Activated T-helper 17 cell treated with anti-CD3 and anti-CD28 coated beads, Interleukin-2, amount 50 U/mL, for 72 hours (primary cell): ENCODE measurements at places on chromosomes 11 and 22. TPM values are rescaled to one million over a fixed set of nuclear protein-coding genes. Genes with fewer than 3 reads are reported as not detected.

- ATAC-seq: no peak
Measured at GRCh38 chr22:18033204-18033998, 9.0 kb upstream of the MICAL3 start.

GRCh38 chr11:1236316-1237127 lies 13.7 kb downstream of the MUC5B start:
- no peak for ATAC-seq

MAPK11 gene
- 21.7 TPM for total RNA-seq

DNA sequence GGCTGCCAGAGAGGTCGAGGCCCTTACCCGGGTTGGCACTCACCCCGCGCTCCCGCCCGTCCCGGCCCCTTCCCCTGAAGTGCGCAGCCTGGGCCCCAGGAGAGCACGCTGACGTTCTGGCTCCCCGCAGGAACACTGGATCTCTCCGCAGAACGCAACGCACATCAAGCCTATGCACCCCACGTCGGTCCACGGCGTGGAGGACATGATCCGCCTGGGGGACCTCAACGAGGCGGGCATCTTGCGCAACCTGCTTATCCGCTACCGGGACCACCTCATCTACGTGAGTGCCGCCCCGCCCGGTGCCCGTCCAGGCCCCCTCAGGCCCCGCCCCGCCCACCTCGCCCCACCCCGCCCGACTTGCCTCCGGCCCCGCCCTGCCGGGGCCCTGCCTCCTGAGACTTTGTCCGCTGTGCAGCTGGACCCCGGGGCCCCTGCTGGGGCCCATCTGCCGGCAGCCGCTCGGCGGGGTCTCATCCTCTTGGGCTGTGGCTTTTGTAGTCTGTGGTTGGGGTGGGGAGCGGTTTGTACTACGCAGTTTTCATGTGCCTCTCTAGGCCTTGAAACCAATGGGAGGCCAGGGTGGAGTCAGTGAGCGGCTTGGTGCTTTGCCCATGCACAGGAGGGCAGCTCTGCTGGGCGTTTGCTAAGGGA lies 19.7 kb downstream of the MYO7A start:
- ATAC-seq: peak; percentile 42

GRCh38 chr11:6387811-6388599 lies 2.3 kb upstream of the SMPD1 start:
- no peak for ATAC-seq

ANKRD49 gene
- total RNA-seq: 15.3 TPM

GRCh38 chr11:77449060-77449521 lies 24.8 kb downstream of the PAK1 start:
- ATAC-seq: no peak

- no peak for ATAC-seq
Measured at GRCh38 chr11:11387622-11388305, 34.7 kb upstream of the CSNK2A3 start.

DNA sequence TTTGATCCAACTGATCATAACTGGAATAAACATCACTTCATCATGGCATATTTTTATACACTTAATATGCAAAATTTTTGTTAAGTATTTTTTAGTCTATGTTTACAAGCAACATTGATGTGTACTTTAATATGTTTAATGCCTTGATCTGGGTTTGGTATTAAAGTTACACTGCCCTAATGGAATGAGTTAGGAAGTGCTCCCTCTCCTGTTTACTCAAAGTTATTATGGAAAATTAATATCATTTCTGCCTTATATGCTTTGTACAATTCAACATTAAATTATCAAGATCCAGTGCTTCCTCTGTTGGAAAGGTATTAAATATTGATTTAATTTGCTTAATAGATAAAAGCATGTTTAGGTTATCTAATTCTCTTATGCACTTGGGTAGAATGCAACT lies 927.3 kb upstream of the RAG2 start:
- no peak for ATAC-seq

PKNOX2 gene
- total RNA-seq: not detected

MACROD1 gene
- total RNA-seq: 9.6 TPM

DNA sequence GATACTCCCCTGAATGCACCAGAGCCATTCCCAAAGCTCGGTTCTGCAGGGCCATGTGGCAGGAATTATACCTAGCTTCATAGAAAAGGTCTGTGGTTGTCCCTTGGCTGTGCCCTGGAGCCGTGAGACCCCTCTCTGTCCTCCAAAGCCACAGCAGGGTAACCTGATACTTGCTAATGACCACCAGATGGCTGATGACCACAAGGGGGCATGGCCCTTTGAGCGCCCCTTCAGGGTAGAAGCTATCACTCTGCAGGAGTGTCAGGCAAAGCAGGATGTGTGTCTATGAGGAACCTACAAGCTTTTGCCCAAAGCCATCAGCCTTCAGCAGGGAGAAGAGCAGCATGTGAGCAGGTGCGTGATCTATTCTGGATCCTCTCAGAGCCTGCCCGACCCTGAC lies 95.3 kb downstream of the NTM start:
- no peak for ATAC-seq

- ATAC-seq: no peak
Measured at GRCh38 chr22:37187891-37188761, at the start of gene C1QTNF6. C1QTNF6 (minus strand) TSS chr22:37188247; CDS start chr22:37188213, 34 bp downstream.

NFAM1 gene
- total RNA-seq: 0.40 TPM

VWCE gene
- 8.6 TPM for total RNA-seq

- no peak for ATAC-seq
Measured at GRCh38 chr11:127057126-127057525, 56.6 kb upstream of the KIRREL3 start.

DNA sequence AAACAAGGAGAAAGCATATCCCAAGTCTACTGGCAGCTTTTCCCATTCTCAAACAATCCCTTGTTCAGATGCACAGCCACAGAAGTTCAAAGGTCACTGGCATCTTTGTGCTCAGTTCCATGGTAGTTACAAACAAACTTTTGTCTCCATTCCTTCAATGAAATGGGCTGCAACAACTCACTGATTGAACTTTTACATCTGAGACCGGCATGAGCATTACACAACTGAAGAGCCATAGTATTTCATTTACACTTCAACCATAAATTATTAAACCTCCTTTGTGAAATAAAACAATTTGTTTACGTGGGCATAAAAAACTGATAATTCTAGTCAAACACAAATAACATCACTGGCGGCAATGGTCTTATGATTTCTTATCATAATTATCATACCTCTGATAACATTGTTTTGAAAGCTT lies 67.8 kb upstream of the ARHGAP32 start:
- ATAC-seq: no peak

- peak; percentile 86 for ATAC-seq
Measured at GRCh38 chr22:30609260-30610185, 2.5 kb downstream of the TCN2 start.

UCP3 gene
- 4.3 TPM for total RNA-seq
